NCI-H1436 (cell line): ENCODE measurements at places on chromosomes 2 and 18.

- no peak for DNase-seq
Observed at GRCh38 chr18:54233747-54234146, 9.3 kb upstream of the MBD2 start.

GRCh38 chr2:224753743-224754540 is 37.8 kb upstream of the CCDC195 start:
- DNase-seq, result no peak

GRCh38 chr2:151906633-151906998 is 78.4 kb upstream of the ARL5A start:
- DNase-seq, result no peak

- no peak for DNase-seq
Observed at GRCh38 chr2:121689356-121689755, 40.1 kb upstream of the CLASP1 start.

DNA sequence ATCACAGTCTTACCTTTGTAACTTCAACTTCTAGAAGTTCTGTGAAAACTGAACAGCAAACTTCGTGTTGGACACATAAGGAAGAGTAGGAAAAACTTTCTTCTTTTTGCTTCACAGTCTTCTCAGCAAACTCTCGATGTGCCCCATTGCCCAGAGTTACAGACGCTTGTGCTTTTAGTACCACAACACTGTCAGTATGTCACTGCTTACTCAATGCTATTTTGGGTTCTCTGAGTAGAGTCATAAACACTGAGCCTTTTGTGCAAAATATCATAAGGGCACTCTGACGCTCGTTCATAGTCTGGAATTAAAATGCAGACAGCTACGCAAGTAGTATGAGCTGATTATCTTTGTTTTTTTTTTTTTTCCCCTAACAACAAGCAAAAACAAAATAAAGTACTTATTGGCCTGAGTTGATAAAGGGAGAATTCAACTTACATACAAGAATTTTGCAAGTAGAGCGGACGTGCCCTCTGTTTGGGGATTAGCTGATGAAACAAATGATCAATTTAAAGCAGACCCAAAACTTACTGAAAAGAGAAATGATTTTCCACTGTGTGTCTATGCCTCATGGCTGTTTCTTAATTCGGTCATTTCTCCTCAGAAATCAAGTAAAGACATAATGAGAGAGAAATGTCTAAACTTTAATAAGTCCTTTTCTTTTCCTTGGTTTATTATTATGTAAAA is at the start of gene CDH19:
CDH19 (minus strand) TSS at position 150 of the 687 bp plus-strand sequence. CDS start 31,886 bp downstream, outside the sequence.
- DNase-seq, result no peak

- DNase-seq, result no peak
Observed at GRCh38 chr2:220275454-220275853, 648.0 kb downstream of the SLC4A3 start.

GRCh38 chr2:18276583-18277075 is 283.8 kb downstream of the RDH14 start:
- DNase-seq, result no peak

DNA sequence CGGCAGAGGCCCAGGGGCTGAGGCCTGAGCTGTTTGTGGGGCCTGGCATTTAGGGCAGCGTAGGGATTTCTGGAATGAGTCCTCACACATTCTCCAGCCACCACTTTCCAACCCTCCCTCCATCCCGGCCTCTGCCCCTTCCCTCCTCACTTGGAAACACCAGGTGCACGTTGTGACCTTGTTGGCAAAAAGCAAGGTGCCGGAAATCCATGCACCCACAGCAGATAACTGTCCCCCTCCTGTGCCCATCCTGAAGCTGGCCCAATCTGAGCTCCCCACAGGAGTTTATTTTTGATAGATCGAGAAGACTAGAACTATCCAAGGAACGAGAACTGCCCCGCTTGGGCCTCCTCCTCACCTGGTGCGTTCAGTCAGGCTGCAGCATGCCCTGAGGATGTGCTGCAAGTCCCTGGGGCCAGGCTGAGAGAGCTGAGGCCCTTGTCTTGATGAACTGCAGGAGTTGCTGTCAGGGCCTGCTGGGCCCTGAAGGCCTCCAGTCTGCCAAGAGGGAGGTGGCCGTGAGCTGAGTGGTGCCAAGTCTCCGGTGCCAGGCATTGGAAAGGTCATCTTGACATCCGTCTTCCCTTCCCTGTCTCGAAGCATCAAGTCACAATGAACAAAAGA is 55.8 kb downstream of the CTIF start:
- DNase-seq, result no peak

DNA sequence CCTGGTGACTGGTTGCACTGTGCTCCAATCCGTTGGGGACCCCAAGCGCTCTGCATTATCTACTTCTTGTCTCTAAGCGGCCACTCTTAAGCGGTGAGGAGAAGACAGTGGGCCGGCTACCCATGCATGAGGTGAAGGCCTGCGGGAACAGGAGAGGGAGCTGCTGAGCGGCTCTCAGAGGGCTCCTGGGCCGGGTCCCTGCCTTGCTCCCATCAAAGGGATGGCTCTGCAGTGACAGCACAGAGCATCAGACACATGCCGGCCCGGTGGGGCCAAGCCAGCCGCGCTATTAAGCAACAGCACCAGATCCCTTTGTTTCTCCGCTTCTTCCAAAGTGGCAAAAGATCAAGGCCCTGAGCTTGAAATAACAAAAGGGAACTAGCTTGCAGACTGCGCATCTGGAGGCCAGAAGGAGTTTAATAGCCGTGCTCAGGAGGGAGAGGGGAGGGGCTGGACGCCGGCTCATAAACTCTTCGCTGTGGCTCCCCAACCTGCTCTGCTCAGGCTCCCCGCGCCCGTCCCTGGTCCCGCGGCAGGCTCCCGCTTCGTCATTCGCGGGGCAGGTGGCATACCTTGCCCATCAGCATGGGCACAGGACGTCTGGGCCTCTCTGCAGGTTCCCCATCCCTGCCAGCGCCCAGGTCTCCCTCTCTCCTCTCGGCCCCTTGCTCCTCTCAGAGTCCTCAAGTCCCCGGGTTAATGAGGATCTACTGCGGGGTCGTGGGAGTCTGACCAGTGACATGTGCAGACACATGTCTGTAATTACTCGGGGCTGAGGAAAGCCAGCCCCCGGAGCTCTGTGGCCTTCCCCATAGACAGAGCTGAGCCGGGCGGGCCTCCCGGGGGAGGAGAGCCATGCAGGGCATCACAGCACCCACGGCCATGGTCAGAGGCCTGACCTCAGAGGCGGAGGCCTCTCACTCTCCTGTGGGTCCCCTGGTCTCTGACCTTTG is 96.7 kb downstream of the ASB1 start:
- no peak for DNase-seq

DNA sequence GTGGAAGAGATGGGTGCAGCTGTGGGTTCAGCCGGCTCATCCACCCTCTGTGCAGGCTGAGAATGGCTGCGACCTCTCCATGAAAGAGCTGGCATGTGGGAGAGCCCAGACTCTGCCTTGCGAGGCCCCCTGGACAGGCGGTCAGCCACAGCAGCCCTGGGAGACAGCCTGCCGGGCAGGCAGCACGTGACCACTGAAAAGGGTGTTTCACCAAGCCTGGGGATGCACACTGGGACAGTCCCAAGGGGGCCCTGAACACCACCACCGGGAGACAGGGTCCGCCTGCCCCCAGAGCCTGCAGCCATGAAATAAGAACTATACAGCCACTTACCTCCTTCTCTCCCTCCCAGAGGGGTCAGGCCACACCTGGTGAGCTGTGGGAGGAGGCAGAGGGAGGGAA is 11.5 kb downstream of the RFX8 start:
- DNase-seq, result no peak

GRCh38 chr2:176415937-176416499 is 146.8 kb downstream of the MTX2 start:
- no peak for DNase-seq
